Glutamatergic neuron (in vitro differentiated cells): ENCODE measurements at places on chromosomes 3 and 15. TPM values are rescaled to one million over a fixed set of nuclear protein-coding genes. Genes with fewer than 3 reads are reported as not detected.

The GNAT1 gene
- total RNA-seq, result not detected

The SHF gene
- total RNA-seq, result 309 TPM

The VPS8 gene
- total RNA-seq, result 94.5 TPM

DNA sequence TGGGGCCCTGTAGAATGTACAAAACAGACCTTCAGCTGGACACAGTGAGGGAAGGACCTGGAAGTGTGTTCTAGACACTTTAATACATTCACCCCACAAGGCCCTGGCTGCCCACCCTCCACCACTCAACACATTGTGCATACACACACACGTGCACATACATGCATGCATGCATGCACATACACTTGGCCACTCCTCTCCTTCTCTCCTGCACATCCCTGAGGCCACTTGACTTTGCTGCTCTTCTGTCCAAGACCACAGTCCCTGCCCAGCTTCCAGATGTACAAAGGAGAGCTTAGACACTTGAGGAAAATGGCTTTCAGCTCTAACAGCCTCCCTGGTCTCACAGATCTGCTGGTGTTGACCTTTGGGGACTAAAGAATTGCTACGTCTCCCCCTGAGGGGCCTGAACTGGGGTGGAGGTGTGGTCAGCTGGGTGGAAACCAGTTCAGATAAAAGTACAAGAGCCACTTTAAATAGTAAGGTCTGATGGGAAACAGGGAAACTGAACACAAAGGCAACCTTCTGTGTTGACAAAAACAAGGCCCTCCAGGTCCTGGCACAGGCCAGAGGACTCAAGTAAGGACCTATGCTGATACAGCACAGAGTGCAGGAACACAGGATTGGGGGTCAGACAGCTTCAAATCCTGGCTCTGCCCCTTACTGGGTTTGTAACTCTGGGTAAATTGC lies 24.8 kb upstream of the NOX5 start:
- no peak for DNase-seq
- H3K27me3 ChIP-seq, result peaks cover 7% of the 10 kb centered on the region
- H3K4me1 ChIP-seq, result peaks cover 5% of the 10 kb centered on the region
- no peak overlapping the region for H3K27ac ChIP-seq

- H3K27ac ChIP-seq, result no peak within 1 kb of the TSS
- no peaks in the 10 kb centered on the region for H3K36me3 ChIP-seq
- H3K27me3 ChIP-seq, result peaks cover 4% of the 10 kb centered on the region
- peak within 1 kb of the TSS; percentile 95 for H3K4me3 ChIP-seq
These were observed at the start of gene SPTSSB for GRCh38 chr3:161371441-161372320. TSS of gene SPTSSB (minus strand) at chr3:161371517. CDS start at chr3:161346323, 25,194 bp downstream.

GRCh38 chr3:76311941-76312340 lies 526.6 kb upstream of the ZNF717 start:
- no peak for DNase-seq
- no peak overlapping the region for H3K4me3 ChIP-seq
- H3K36me3 ChIP-seq, result peaks cover 3% of the 10 kb centered on the region
- H3K27ac ChIP-seq, result no peak overlapping the region
- no peaks in the 10 kb centered on the region for H3K27me3 ChIP-seq
